ENCODE measurements at places on chromosomes 3 and 15.

GRCh38 chr3:97102641-97103040 lies 288.2 kb downstream of the EPHA6 start:
- no peak for DNase-seq

DNA sequence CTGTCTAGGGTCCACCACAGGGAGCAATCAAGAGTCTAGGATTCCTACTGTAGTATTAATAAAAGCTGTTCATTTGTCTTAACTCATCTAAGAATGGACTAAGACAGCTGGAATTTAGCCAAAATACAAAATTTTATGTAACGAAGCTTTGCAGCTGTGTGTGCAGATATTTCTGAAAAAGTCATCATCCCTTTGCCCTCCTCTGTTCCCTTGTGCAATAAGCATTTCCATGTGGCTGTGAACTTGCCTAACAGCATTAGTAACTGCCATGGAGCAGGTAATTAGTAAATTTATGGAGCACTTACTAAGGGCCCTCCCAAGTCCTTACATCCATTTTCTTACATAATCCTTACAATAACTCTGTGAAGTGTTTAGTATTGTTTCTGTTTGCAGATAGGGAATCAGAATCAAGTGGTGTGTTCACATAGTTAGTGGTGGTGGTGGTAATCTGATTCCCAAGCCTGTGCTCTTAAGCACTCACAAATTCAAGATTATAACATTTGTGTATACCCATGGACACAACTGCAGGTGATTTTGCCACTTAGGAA lies 114.5 kb downstream of the RARB start:
- no peak for DNase-seq

GRCh38 chr15:43266834-43267233 lies at the start of gene TGM5:
TSS of gene TGM5 (minus strand) at chr15:43266928. CDS start at chr15:43266849, 79 bp downstream.
- DNase-seq, result no peak

GRCh38 chr3:32973982-32974381 lies 22.5 kb downstream of the CCR4 start:
- DNase-seq, result no peak

DNA sequence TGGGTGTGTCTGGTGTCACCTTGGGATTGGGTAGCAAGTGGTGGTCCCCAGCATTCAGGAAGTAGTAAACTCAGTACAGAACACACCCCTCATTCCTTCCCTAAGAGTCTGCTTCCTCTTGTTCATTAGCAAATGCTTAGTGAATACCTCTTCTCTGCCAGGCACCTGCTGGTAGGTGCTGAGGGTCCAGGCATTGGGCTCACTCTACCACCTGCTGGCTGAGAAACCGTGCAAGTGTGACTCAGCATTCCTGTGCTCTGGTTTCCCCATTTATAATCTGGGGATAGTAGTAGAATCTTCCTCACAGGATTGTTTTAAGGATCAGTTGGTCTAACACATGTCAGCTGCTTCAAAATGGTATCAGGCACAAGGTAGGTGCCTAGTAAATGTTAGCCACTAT lies 4.8 kb downstream of the SHF start:
- DNase-seq, result no peak

DNA sequence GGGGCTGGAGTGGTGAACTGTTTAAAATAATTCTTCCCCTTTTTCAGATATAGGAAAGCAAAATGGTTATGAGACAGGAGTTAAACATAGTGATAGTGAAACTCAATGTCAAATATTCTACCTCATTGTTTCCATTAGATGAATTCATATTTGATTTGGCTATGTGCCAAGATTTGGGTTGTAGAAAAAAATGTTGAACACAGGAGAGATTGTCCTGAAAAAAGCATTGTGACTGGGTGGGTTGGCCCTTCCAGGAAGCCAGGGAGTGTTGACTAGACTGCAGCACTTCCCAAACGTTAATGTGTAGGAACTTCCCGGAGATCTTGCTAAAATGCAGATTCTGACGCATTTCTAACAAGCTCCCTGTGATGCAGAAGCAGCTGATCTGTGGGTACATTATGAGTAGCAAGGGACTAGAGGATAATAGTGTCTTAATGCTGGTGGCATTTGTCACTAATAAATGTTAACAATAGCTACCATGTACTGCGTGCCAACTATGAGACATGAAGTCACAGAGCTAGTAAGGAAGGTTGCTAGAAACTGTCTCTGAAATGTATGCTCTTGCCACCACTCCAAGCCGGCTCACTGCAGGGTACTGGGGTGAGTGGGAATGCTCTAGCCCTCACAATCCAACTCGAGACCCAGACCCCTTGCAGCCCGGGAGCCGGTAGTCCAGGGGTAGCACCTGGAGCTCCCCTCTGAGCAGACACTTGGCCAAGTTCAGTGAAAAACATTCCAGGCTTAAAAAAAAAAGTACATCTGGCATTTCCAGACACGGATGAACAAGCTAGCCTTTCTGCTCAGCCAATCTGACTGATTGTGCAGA lies 120.6 kb downstream of the CD47 start:
- DNase-seq, result no peak

- DNase-seq, result no peak
Measured at GRCh38 chr15:54810031-54810430, 386.7 kb downstream of the RSL24D1 start.

GRCh38 chr3:66706890-66707289 lies 206.1 kb upstream of the LRIG1 start:
- no peak for DNase-seq

DNA sequence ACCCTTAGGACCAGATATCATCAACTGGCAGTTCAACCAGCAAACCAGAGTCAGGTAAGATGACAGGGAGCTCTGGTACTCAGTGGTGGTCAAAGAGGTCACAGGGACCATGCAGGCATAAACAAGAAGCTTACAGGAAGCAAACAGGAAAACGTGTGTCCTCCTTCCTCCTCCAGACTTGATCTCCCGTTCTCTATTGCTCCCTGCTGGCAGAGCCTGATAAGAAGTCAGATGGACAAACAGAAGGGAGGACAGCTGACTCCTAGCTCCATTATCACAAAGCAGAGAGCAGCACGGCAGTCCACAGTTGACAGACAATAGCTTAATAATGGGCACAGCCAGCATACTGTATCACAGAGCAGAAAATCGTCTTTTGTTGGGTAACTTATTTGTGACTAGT lies 156.5 kb upstream of the SLC2A2 start:
- no peak for DNase-seq

DNA sequence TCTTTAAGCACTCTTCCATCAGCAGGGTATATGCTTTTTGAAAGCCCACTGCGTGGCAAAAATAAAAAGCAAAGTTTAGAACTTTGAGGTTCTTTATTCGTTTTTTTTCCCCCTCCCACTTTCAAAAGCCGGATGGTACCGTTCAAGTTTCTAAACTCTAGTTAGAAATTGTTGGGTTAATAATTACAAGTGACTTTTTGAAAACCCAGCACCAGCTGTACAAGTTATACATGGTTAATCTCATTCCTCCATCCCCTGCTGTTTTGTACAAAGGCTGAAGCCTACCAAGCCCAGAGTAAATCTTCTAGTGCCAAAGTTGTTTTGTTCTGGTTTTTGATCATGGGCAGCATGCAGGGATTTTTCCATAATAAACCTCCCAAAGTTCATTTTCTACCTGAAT lies 48.6 kb downstream of the WDR72 start:
- no peak for DNase-seq

GRCh38 chr15:72222393-72222792 lies 8.6 kb downstream of the PKM start:
- DNase-seq, result no peak

DNA sequence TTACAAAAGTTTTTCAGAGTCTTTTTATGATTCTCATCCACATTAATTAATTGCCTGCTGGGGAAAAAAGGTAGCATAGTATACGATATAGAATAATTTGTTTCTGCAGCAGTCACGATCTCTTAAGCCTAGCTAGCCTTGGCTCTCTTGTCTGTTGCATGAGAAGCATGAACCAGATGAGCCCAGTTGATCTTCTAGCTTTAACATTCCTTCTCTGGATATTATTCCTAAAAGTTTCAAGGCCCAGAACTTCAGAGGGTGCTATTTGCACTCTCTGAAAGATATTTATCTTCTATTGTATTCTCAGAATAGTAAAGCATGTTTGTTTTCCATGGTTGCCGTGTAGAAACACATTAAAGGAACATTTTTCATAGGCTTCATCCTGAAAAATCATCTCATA lies 69.3 kb downstream of the BTLA start:
- no peak for DNase-seq

DNA sequence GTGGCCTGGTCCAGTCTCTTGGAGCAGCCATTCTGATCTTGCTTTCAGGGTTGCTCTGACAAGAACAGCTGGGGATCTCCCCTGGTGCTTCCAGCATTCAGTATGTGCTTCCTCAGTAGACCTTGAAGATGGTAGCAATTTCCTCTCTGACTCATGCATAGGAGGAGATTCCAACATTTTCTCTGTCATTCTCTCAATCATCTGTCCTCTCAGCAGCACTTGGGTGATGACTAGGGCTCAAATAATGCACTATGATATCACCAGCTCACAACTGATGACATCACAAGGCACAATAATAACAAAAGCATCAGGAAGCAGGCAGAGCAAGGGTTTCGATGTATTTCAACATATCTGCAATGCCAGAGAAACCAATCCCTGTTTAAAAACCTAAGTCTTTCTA lies 52.7 kb downstream of the NFKBIZ start:
- no peak for DNase-seq

- DNase-seq, result peak; percentile 77
Measured at GRCh38 chr15:78859971-78860719, 12.5 kb upstream of the MORF4L1 start.

DNA sequence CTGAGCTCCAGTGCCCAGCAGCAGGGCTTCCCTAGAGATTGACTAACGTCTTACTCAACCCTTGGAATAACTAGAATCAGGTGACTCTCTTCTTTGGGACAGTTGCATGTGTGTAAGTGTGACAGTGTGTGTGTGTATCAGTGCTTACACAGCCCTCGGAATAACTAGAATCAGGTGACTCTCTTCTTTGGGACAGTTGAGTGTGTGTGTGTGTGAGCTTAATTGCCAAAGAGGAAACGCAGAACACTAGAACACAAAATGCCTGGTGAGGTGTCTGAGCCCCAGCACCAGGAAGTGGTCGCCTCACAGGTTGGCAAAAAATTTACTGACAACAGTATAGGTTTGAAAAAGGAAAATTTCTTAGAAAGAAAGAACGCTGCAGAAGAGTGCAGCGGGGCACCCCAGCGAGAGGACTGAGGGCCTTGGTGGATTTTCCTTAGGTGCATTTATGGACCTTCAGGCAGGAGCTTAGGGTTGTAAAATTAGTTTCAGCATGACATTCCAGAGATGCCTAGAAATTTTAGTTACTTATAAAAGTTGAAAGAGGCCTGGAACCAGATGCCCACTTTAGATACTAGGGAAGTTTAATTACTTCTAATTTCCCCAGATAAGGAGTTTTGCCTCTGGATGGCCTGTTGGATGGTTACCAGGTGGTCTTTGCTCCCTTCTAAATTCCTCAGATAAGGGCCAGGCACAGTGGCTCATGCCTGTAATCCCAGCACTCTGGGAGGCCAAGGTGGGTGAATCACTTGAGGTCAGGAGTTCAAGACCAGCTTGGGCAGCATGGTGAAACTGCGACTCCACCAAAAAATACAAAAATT lies 3.7 kb upstream of the WDR82 start:
- DNase-seq, result no peak

DNA sequence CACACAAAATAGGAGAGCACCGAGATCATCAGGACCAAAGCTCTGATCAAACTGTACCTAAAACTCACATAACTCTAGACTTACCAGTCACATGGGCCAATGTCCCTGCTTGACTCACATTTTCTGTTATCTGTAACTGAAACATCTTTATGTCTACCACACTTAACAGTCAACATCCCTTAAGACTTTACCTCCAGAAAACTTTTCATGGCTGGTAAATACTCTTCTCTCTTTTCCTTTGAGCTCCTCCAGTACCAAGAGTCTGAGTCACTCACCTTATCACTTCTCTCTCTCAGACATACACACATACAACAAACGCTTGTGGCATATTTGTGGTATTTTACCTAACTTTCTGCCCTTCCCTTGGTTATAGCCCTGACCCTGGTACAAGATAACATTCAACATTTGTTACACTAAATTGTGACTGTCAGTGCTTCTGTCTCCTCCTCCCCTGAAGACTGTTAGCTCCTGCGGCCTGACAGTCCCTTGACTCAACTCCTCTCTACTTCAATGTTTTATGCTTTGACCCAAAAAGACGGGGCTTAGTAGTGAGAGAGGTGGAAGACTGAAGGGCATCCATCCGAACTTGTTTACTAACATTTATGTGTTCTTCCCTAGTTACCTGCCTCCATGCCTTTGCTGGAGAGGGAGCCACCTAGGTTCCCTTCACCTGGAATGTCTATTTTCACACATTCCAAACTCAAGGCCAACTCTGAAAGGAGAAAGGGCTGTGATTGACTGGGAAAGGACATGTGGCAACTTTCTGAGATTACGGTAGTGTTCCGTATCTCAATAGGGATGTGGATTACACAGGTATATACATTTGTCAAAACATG lies 3.7 kb upstream of the EFHB start:
- DNase-seq, result no peak

- no peak for DNase-seq
Measured at GRCh38 chr15:64157599-64158125, 5.2 kb downstream of the PPIB start.

DNA sequence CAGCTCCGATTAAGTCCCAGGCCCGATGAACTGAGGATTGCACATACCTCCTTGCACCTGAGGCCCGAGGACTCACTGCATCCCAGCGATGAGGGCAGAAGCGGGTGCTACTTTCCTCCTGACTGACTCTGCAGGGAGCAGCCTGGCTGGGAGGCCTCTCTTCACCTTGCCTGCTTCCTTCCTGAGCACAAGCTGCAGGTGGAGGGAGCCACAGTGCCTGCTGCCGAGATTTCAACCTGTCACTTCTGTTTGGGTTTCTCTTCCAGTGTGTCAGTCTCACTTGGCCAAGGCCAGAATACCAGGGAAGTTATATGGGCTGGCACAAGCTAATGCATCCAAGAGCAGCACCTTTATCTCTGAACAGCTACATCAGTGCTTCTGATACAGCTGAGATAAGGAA lies 185.4 kb downstream of the NTRK3 start:
- DNase-seq, result no peak
